ENCODE measurements at places on chromosomes 4 and X.

GRCh38 chr4:122552898-122553297, 68.0 kb downstream of the IL21 start:
- no peak for DNase-seq

DNA sequence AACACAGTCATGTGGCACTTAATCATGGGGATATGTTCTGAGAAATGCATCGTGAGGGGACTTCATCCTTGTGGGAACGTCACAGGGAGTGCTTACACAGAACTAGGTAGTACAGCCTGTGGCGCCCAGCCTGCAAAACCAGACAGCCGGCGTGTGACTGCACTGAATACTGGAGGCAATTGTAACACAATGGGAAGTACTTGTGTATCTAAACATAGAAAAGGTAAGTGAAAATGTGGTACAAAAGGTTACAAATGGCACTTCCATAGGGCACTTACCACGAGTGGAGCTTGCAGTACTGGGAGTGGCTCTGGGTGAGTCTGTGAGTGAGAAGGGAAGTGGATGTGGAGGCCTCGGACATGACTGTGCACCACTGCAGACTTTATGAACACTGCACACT, 5.2 kb downstream of the TLR3 start:
- DNase-seq, result no peak

- DNase-seq, result no peak
These were observed 893.9 kb downstream of the PCDH7 start for GRCh38 chr4:31613946-31614623.

DNA sequence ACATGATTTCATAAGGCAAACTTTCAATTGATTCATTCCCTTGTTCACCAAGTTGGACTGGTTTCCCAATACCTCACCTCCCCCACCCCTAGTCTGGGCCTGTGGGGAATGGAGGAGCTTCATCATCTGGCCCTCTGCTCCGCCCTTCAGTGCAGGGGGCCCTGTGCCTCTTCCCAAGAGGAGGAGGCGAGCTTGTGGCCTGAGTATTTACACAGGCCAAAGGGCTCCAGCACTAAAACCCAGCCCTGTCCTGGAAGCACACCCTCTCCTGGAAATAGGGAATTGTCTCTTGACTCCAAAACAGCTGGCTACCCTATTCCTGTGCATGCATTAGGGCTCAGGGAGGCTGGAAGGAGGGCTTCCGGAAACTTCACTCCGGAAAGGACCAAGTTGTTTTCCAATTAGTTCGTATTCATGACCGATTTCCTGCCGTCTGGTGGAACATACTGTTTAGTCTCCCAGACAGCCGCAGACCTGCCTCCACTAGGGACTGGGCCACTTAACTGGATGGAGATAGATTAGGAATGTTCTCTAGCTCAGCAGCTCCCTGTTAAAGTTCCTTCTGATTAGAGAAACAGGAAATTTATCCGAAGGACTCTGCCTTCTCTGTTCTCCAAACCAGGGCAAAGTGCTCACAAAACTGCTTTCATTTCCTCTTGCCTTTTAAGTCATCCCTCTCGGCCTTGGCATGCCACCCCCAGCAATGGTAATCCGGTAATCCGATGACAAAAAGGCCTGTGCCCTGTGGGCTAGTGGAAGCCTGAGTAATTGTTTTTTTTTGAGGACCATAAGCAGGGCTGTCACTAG, 5.8 kb downstream of the SRPX2 start:
- DNase-seq, result no peak

GRCh38 chr4:42398871-42399331, 1.6 kb downstream of the SHISA3 start:
- no peak for DNase-seq

DNA sequence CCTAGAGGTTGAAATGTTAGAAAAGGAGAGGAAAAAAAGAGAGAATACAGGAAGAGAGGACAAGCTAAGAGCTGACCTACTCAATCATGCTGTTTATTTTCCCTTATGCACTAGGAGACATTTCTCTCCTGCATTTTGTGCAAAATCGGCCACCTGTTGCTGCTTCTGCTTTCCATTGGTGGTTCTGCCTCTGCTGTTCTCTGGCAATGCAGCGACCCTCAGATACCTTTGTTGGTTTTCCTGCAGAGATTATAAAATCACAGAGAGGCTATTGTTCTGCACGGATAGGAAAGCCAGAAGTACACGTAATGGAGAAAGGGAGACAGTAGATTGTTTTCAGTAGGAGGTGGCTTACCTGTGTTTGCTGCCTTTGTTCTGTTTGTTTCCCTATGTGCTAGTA, 108.9 kb downstream of the UNC5C start:
- no peak for DNase-seq

DNA sequence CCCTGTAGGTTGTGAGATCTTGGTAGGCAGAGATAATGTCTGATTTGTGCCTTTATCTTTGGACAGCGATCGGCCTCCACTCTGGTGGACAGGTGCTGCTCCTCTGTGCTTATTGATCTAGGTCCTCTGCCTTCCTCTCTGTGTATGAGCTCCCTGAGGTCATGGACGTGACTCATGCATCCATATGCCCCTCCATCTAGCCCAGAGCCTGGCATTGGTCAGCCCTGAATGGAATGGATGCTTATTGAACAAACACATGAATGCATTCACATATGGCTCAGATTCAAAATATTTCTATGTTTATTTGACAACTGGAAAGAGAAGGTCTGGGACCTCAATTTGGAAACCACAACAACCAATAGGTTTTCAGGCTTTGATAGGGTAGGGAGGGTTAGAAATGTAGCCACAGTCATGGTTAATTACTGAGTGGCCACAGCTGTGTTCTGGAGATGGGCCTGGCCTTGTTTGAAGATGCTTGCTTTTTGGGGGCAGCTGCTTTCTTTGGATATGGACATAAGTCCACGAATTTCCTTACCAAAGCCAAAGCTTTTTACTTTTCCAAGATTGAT, 76.2 kb downstream of the SEL1L3 start:
- no peak for DNase-seq

GRCh38 chr4:137300776-137301175, 231.5 kb downstream of the PCDH18 start:
- no peak for DNase-seq
